ENCODE measurements at places on chromosomes 6 and 20.

- DNase-seq, result no peak
Measured at GRCh38 chr20:25376236-25376635, 14.4 kb downstream of the ABHD12 start.

DNA sequence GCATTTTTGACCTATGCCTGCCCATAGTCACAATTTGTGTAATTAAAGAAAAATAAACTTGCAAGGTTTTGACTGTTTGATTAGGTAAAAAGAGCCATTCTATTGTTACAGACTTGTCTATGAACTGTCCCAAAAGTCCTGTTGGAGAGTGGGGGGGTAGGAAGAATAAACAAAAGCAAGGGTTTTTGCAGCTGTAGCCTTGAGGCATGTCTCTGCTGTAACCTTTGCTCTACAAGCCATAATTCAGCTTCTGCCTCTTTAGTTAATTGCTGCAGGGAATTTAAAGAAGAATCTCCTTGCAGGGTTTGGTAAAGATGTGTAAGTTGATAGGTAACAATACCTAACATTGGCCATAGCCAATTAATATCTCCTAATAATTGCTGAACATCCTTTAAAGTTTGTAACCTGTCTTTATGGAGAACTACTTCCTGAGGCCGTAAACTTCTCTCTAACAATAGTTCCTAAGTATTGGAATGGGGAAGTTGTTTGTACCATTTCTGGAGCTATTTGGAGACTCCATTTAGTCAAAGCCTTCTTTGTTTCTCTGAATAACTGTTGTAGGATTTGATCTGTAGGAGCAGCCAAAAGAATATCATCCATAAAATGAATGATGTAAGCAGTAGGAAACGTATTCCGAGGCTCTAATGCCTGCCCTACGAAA, 7.9 kb upstream of the ABHD12 start:
- no peak for DNase-seq

- no peak for DNase-seq
Measured at GRCh38 chr6:166989427-166990032, 9.7 kb upstream of the CEP43 start.

DNA sequence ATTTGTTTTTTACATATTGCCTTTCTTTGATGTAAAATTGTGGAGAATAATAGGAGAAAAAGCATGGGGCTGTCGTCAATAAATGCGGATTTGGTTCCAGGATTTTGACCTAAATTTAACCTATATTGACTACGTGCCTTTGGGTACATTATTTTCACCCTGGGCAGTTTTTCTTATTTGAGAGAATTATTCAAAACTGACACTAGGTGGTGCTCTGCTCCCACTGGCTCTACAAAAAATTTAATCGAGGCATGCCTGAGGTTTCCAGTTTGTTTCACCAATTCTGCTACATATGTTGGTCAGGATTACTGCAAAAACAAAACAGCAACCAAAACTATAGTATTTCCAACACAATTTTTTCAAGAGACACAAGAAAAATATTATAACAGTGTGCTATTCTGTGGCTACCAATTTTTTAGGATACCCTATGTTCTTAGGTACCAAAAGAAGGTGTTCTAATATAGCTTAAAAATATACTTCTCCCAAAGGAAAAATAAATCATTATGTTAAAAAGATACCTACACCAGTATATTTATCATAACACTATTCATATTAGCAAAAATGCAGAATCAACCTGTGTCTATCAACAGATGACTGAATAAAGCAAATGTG, 48.6 kb upstream of the FABP7 start:
- DNase-seq, result no peak

DNA sequence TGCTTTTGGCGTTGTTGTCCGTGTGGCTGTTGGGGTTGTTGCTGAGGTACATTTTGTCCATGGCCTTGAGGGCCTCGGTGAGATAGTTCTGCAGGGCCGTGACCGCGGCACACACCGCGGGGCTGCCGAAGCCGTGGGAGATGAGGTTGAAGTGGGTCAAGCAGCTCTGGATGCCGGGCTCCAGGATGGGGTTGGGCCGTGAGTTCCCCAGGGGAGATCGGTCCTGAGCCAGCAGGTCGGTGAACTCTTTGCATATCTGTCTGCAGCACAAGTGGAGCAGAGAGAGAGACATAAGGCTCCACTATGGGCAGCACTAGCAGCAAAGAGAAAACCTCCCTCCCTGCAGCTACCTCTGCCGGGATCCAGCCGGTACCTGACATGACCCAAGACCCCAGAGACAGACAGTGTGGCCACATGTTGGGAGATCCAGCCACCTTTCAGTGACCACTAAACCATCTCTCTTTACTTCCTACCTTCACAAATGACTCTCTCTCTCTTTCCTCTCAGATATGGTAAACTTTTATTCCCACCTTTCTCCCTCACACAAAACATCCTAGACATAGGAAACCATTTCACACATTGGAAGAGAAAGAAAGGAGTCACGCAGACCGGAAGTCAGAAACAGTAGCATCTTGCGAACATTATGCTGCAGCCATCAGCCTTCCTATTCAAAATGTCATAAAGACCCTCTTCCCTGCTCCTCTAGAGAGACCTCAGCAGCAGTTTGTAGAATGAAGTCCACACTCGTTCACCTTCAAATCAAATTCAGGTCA, 16.2 kb downstream of the TFAP2A start:
- no peak for DNase-seq

DNA sequence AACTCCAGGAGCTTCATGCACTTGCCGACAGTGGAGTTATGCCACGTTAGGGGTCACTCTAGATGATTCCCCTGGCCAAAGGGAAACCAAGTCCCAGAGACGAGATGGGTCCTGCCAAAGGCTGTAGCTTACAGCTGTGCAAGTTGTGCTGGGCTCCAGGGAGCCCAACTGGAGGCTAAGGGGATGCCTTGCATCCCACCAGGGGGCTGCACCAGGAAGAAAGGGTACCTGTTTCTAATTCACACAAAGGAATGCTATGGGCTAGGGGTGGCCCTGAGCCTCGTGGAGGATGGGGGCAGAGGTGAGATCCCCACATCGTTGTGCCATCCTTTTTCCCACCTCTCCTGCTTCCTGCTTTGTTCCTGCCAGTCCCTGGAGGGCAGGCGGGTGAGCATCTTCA, 23.7 kb upstream of the SCRT2 start:
- no peak for DNase-seq

DNA sequence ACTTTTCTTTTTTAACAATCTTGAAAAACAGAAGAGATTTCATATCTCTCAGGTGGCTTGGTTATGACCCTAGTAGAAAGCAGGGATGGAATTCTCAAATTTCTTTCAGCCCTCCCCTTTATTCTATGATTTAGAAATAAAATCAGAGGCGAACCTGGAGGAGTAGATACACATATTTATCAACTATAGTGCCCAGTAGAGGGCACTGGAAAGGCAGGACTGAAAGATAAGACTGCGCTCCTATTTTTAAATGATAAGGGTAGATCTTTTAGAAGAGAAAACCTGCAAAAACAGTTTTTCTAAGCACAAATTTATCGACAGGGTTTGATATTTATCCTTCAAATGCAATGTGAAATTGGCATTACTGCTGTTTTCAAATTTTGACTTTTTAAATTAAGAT, 1296.6 kb downstream of the EPHA7 start:
- no peak for DNase-seq

DNA sequence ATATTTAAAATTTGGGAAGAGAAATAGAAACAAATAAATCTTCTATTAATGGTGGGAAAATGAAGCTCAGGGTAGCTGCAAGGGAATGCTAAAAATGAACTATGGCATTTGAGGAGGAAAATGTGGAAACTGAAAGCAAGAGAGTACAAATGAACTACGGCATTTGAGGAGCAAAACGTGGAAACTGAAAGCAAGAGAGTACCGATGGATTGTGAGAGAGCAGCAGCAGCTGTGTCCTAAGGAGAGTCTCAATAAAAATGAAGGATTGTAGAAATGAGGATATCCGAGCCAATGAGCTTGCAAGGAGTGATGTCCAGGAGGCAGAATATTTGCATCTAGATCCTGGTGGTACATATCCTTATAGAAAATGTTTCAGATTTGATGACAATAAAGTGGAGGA, 547.1 kb upstream of the ZNF337 start:
- no peak for DNase-seq

GRCh38 chr6:119267126-119267905, 82.2 kb downstream of the MAN1A1 start:
- DNase-seq, result no peak

GRCh38 chr6:19590501-19591131, 246.6 kb upstream of the ID4 start:
- no peak for DNase-seq

GRCh38 chr6:131781687-131782086, 26.1 kb upstream of the ENPP1 start:
- DNase-seq, result no peak

DNA sequence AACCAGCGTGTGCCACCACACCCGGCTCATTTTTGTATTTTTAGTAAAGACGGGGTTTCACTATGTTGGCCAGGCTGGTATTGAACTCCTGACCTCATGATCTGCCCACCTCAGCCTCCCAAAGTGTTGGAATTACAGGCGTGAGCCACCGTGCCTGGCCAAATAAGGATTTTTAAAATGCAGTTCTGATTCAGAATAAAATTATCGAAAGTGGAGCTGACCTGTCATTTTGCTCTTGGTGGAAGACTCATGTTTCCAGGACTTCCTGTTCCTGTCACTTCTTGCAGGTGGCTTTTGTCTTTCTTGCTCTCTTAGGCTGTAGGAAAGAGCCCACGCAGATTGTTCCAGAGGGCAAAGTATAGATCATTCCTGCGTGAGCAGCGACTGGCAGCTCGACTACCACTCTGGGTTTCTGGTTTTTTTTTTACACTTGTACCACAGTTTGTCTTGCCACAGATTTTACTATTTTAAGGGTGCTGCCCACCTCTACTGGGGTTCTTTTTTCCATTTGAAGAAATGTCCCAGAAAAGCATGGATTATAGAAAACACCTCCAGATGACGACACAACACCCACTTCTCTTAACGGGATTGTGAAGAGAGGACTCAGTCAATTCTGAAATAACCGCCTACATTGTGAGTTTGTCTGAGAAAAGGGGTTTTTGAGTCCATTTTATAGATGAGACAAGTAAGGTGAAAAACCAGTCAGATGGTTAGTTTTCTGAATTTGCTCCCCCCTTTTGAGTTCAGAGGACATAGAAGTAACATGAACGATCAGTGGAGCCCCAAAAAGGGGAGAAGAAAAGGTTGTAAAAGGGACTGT, 7.5 kb downstream of the JARID2 start:
- no peak for DNase-seq

DNA sequence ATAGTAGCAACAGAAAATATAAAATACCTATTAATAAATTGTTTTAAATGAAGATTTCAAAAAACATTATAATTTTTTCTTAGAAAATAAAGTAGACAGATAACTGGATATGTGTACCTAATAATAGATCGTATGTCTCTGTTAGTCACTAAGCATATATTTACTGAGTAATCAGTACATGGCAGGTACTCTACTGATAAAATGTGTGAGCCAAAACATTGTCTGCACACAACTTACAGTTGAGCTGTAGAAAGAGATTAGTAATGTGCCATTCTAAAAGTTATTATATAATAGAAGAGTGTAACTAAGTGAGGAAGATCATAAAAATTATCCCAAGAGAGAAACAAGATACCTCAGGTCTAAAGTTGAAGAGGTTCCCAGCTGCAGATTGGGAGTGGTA, 929.9 kb upstream of the EPHA7 start:
- DNase-seq, result no peak

DNA sequence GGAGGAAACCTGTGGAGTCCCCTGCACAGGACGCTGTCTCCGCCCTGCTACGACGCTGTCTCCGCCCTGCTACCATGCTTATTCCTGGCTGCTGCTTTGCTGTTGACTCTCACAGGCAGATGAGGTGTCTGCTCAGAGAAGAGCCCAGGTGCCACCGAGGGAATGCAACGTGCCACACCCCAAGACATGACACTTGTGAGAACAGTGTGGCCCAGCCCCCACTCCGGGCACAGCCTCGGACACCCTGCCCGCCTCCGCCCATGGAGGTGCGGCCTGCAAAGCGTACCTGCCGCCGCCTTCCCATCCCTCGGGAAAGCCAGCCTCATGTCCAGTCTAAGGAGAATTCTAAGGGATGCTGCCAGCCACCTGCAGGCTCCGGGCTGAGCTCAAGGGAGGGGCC, 15.6 kb upstream of the MRGBP start:
- DNase-seq, result no peak

- DNase-seq, result no peak
Measured at GRCh38 chr6:4262526-4262925, 127.2 kb upstream of the ECI2 start.

DNA sequence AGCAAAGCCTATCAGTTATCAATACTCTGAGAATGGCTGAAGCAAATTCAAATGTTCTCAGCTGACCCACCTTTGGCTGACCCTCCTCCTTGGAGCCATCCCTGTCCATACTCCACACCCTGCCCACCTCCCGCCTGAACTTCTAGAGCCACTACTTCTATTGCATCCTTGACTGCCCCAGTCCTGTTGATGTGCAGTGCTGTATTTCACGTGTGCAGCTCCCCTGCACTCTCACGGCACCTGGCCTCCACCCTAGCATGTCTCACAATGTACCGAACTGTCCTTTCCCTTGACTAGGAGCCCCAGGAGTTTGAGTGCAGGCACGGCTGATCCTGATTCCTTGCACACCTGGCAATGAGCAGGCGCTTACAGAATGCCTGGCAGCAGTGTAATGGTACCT, 7.0 kb downstream of the CPXM1 start:
- no peak for DNase-seq

DNA sequence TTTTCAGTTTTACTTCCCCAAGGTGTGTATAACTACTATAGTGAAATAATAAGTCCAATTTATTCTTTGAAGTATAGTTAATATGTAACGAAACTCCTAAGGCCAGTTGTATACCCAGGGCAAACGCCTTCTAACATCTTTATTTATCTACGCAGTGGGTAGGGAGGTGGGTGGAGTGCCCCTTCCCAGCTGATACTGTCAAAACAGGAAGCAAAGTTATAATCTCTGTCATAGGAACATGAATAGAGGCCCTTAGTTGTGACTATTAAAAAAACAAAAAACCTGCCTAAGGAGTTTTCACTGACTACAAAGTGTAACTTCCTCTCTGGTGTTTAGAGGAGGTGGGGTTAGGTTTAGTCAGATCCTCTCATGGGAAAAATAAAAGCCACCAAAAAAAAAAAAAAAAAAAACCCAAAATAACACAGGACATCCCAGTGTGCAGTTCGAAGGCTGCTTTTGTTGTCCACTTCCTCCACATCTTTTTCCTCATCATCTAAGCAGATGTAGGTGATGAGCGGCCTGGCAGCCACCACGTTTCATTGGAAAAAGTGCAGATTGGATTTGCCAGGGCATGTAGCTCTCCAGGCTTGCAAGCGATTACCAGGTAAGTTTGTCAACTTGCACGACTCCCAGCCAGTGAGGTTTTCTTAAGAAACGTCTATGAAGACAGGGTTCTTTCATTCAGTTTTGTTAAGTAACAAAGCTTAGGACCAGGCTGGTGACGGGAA, 58.7 kb downstream of the UTRN start:
- no peak for DNase-seq

DNA sequence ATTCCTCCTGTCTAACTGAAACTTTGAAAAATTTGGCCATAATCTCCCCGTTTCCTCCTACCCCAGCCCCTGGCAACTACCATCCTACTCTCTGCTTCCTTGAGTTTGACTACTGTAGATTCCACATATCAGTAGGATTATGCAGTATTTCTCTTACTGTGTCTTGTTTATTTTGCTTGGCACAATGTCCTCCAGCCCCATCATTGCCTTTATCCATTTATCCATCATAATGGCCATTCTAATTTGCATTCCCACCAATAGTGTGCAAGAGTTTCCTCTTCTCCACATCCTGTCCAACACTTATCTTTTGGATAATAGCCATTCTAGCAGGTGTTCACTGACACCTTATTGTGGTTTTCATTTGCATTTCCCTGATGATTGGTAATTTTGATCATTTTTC, 202.3 kb downstream of the THBS2 start:
- DNase-seq, result no peak

GRCh38 chr6:75802366-75802765, 53.3 kb downstream of the MYO6 start:
- no peak for DNase-seq
